Hepatocyte (in vitro differentiated cells): ENCODE measurements at places on chromosomes 7 and 10. TPM values are rescaled to one million over a fixed set of nuclear protein-coding genes. Genes with fewer than 3 reads are reported as not detected.

GRCh38 chr10:124612611-124613498, 131.3 kb downstream of the FAM53B start:
- no peak for DNase-seq

GRCh38 chr7:91320366-91321078, 56.3 kb downstream of the FZD1 start:
- DNase-seq = no peak

GRCh38 chr10:3487228-3487627, 297.8 kb downstream of the KLF6 start:
- DNase-seq = no peak

GRCh38 chr7:108103558-108104298, 26.4 kb downstream of the LAMB4 start:
- DNase-seq = peak; percentile 22

GRCh38 chr7:49001610-49002033, 77.3 kb downstream of the CDC14C start:
- peak; percentile 64 for DNase-seq

Gene HOXA2
- polyA plus RNA-seq = 0.07 and 0.81 TPM in 2 replicates
